ENCODE measurements at places on chromosomes 1 and 21.
A peak's percentile ranks its signal among the peaks of the same experiment; 100 is the strongest.

DNA sequence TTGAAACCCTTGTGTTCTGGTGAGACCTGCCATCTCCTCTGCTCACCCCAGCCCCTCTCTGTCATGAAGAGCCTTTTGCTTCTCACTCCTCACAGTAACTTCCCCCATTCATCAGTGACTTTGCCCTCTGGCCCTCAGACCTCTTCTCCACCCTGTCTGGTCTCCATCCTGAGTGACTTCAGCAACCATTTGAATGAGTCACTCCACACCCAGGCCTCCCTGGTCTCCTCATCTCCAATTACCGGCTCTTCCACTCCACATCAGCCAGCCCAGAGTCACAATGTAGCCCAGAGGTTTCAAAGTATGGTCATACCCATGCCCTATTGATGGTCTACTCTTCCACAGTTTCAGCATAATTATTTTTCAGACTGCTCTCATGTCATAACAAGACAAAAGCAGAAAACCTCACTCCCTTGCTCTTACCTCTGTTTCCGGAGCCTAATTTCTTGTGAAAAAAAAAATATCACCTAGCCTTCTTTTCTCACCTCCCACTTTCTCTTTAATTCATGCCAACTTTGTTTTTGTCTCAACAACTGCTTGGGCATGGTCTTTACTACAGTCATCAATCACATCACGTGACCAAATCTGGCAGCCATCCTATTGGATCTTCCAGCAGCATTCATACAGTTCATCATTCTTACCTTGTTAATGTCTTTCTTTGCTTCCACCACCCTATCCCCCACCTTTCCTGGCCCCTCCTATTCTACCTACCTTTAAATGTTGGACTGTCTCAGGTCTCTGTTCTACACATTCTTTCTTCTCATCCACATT lies 35.6 kb upstream of the NEK7 start:
- peak; percentile 68 for DNase-seq

DNA sequence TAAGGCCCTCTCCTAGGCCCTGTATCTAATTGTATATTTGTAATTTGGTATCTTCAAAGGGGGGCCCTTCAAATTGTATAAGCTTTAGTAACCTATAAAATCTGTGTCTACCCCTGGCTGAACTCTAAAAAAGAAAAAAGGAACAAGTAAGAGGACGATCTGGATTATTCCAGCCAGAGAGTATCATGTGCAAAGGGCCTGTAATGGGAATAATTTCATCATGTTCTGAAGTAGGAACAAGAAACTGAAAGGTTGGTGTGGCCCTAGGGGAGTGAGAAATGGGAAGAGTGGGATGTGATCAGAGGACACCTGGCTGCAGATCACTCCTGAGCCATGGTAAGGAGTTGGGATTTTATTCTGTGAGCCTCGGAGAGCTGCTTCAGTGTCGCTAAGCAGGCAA lies 14.7 kb downstream of the PTAFR start:
- no peak for DNase-seq

- no peak for DNase-seq
Observed at GRCh38 chr1:198677871-198678270, 39.0 kb downstream of the PTPRC start.

- no peak for DNase-seq
Observed at GRCh38 chr21:16620786-16621320, 891.1 kb downstream of the USP25 start.

DNA sequence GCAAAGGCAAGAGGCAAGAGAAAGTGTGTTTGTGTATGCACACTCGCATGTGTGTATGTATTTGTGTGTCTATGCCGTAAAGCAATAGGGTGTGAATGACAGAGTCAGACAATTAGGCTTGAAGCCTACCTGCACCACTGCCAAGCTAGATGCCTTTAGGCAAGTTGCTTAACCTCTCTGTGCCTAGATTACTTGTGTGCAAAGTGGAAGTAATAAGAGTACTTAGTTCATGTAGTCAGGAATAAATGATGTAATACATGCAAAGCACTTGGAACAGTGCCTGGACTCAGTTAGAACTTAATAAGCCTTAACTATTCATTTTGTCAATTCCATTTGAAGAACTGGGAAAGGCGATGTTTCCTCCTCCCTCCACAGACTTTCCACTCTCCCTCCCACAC lies 31.7 kb downstream of the LAMB3 start:
- no peak for DNase-seq

- DNase-seq = no peak
Observed at GRCh38 chr21:29374481-29374880, 75.8 kb downstream of the BACH1 start.

DNA sequence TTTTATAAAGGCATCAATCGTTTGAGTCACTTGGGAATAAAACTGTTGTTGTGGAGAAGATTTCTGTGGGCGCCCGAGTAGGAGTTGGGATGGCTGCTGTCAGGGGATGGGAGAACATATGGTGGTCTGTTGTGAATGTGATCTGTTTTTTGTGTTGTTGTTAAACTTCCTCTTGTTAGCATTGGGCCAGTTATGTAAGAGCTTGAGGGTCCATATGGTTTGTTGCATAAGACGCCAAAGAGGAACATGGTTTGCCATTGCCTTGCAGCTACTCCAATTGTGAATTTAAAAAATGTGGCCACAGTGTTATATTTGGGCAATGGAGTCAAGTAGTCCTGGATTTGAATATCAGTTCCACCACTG lies 136.1 kb upstream of the JUN start:
- DNase-seq = no peak

DNA sequence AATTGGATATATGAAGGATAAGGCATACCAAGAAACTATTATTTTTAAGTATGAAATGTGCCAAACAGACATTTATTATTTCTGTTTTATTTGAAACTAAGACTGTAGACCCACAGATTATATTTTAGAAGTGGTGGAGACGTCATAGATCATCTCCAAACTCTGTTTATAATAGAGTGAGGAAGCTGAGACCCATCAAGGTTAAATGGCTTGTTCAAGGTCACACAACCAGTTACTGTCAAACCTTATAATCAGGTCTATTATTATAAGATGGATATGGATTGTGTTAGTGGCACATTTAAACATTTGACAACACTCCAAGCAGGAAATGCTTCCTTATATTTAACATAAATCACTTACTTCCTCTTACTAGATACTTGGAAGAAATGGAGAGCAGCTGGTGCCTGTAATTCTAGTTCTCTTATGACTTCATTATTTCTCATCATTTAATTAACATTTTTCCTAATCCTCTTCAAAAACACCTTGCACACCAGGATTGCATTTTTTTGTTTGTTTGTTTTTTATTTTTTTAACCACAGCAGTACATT lies 117.0 kb downstream of the NEK7 start:
- DNase-seq = no peak

DNA sequence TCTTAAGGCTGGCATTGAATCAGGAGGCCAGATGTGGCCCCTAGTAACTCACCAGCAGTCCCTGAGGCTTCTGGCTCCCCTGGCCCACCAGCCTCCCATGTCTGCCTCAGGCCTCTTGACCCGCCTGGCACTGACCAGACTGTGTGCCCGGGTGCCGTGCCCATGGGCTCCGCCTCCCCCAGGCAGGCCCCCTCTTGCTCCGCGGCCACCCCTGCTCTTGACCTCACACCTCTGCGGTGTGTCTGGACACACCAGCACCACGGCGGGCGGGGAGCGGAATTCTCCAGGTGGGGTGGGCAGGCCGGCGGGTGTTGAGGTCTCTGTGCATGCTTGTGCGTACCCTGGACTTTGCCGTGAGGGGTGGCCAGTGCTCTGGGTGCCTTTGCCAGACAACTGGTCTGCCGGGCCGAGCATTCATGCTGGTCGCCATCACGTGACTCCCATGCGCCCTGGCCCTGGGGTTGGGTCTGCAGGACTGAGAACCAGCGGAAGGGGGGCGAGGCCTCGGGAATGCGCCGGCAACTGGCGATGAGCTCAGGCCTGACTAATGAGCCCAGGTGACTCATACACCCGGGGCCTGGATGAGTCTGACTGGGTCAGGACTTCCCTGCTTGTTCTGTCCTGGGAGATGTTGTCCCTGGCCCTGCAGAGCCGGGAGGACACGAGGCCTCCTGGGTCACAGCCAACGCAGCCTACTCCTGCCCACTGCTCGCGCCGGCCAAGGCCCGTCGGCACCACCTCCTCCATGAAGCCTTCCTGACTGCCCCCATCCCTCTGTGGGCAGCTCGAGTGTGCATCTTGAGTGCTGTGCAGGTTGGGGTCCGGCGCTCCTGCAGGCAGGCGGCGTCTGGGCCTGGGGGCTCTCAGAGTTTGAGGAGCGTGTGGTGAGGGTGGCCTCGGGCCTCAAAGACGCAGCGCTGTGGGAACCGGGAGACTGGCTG lies 22.6 kb downstream of the COL18A1 start:
- DNase-seq = peak; percentile 77
